AG04449 (cell line): ENCODE measurements at places on chromosomes 11 and 22.

- no peak for DNase-seq
Observed at GRCh38 chr11:35304386-35304775, 115.0 kb downstream of the SLC1A2 start.

- DNase-seq, result no peak
Observed at GRCh38 chr11:130223291-130223971, 63.8 kb downstream of the ST14 start.

DNA sequence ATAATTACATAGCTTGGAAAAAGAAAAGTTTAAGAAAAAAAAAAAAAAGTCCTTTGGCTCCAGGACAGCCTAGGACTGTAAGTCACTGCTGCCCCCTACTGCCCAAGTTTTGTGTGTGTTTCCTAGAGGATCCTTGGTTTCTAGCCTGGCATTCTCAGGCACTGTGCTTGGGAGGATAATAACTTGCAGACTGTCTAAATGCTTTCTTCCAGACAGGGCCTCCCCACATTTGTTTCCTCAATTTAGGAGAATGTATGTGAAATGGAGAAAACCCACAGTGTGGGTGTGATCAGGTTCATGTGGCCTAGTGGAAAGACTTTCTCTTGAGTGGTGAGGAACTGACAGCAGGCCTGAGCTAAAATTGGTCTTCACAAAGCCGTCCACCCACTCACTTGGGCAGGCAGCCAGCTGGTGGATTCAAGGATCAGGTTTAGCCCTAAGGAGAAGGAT, 191.0 kb downstream of the NAV2 start:
- no peak for DNase-seq

DNA sequence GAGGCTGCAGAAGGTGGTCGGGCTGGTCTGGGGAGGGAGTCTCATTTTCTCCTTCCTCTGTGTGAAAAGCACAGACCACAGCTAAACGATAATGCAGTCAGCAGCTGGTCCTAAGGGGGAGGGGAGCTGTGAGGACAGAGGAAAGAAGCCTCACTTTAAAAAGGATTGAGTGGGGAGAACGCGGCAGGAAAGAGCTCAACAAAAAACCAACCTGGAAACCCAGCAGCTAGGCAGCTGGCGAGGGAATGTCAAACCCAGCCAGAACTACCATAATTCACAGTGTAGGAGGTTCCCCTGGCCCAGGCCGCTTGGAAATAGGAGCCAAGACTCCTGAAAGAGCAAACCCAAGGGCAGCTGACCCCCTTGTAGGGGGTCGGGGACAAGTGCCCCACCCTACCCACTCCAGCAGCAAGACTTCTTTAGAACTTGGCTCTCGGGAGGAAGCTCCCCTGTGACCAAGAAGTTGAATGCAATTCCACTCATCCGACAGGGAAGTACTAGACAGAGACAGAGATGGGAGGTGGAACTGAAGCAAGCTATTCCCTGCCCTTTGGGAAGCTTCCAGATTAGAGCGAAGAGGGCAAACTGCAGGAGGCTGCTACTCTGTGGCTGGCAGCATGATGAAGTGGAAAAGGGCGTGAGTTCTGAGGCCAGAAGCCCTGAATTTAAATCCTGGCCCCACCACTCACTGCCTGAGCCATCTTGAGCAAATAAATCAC, 16.5 kb upstream of the DGKZ start:
- DNase-seq, result no peak

- DNase-seq, result no peak
Observed at GRCh38 chr11:78907636-78908035, 333.0 kb upstream of the NARS2 start.

- no peak for DNase-seq
Observed at GRCh38 chr11:104583857-104584256, 314.4 kb downstream of the CASP12 start.

- no peak for DNase-seq
Observed at GRCh38 chr11:114058871-114059277, 637 bp upstream of the ZBTB16 start.

- no peak for DNase-seq
Observed at GRCh38 chr22:48624401-48624800, 1203.3 kb downstream of the BRD1 start.

- no peak for DNase-seq
Observed at GRCh38 chr11:131397675-131398074, 27.3 kb downstream of the NTM start.

- no peak for DNase-seq
Observed at GRCh38 chr11:63939397-63939891, 642 bp downstream of the NAA40 start.

DNA sequence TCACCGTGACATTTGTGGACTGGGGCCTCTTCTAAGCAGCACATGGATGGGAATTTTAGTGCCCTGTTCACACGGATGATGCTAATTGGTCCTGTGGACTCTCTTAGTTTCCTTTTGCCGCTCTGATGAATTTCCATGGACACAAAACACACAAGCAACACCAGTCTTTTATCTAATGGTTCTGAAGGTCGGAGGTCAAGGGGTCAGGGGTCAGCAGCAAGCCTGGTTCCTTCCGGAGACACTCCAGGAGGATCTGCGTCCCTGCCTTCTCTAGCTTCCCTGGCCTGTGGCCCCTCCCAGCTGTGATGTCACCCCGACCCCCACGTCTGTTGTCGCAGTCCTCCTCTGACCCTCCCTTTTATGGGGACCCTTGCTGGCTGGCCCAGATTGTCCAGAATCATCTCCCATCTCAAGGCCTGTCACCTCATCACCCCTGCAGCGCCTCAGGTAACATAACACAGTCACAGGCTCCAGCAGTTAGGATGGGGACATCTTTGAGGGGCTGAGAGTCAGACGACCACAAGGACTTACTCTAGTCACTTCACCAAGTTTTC, 6.8 kb downstream of the NADSYN1 start:
- DNase-seq, result no peak

- no peak for DNase-seq
Observed at GRCh38 chr11:72686639-72687220, 12.5 kb upstream of the PDE2A start.

DNA sequence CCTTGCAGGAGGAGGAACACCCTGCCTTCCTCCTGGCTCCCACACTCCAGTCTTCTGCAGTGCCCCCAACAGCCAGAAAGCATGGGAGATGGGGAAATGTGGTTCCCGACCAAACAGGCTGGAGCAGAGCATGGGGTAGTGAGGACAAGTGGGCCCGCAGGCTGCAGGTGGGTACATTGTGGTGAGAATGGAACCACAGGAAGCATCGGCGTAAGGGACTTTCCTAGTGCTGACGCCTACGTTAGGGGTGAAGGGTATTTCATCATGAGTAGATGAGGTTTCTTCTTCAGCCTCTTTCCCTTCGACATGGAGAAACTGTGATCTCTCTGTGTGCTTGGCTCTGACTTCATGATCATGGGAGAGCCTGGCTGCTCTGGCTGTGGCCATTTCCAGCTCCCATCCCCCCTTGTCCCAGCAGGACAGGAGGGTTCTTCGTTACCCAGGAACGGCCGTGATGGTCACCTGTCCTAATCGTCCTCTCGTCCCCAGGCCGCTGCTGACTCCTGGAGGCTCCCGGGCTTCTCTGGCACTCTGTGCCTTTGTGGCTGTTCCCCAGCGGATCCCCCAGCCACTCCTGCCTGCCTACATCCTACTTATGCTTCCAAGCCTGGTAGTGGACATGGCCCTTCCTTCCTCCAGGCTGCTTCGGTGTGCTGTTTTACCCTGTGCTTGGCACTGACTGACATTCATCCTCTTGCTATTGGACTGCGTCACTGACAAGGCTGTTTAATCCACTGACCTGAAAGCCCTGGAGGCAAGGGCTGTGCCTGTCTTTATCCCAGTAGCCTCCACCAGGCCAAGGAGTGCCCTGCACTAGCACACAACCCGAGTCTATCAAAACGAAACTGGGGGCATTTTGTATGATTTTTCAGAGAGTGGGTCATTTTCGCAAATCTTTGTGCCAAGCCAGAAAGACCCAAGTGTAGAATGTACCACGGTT, 65.2 kb upstream of the CECR2 start:
- no peak for DNase-seq

DNA sequence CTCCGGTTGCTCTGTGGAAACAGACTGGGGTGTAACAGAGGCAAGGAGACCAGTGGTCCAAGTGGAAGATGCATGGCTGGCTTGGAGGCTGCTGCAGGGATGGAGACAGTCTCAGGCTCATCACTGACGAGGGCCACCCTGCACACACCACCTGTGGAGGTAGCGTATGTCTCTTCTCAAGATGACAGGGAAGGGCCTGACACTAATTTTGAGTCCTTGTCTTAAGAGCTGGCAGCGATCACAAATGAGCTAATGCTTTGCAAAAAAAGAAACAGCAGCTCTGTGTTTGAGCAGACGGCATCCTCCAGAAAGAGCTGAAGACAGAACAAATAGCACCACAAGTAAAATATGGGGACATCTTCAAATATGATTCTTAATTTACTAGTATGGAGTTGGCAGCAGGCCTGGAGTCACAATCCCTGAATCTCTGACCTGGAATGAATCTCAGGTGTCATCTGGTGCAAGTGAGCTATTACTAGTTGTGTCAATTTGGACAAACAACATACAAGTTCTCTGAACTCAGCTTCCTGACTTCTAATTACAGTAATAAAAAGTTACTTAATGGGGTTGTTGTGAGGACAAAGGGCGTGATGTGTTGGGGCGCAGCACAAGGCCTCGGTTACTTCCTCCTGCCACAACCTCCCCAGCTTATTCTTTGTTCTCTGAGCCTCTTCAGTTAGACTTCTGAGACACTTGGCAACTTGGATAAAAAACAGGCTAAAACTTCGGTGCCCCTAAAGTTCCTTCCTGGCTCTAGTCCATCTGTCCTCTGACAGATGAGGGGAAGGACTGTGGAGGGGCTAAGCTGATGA, 95.2 kb upstream of the BID start:
- DNase-seq, result no peak

DNA sequence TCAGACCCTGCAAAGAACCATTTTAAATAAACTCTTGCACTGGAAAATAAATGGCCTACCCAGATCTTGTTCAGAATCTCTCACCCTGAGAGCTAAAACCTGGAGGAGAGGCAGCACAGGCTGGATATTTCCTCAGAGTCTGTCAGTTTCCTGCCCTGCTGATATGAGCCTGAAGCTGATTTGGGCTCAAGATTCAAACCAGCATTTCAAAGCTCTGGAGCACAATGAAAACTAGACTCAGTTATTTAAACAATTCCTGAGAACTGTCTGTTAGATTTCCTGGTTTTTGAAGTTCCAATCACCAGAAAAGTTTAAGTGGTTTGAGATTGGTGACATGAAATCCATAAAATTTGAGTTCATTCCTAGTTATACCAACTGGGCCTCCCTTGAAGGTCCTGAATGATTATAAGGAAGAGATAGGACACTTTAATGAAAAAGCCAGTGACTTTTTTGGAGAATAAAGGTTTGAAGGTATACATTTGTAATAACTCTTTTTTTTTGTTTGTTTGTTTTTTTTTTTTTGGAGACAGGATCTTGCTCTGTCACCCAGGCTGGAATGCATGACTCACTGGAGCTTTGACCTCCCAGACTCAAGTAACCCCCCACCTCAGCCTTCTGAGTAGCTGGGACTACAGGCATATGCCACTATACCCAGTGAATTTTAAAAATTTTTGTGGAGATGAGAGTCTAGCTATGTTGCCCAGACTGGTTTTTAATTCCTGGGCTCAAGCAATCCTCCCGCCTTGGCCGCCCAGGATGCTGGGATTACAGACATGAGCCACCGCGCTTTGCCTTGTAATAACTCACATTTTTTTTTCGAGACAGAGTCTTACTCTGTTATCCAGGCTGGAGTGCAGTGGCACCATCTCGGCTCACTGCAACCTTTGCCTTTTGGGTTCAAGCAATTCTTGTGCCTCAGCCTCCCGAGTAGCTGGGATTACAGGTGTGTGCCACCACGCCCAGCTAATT, 8.0 kb upstream of the ESAM start:
- no peak for DNase-seq

GRCh38 chr11:93500759-93501158, 42.4 kb downstream of the SMCO4 start:
- no peak for DNase-seq

- no peak for DNase-seq
Observed at GRCh38 chr11:101498891-101499290, 84.9 kb downstream of the TRPC6 start.

DNA sequence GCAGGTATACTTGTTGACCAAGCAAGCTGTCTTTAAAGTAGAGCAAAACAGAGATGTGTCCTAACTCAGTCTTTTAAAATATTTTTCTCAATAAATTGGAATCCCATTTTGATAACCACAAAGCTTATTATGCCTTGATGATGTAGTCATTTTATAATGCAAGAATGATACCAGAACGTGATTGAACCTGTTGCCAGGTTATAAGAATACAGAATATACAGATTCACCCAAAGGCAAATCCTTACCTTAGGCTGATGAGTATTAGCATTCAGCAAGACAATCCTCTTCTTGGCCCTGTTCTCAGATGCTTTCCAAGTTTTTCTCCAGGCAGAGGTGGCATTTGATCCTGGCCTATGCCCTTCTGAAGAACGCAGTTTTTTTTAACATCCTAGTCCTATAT, 76.1 kb downstream of the PPFIBP2 start:
- no peak for DNase-seq

GRCh38 chr22:37802310-37803194, 5.2 kb upstream of the GCAT start:
- DNase-seq, result no peak

- DNase-seq, result no peak
Observed at GRCh38 chr22:41862530-41863266, 29.8 kb downstream of the SREBF2 start.

DNA sequence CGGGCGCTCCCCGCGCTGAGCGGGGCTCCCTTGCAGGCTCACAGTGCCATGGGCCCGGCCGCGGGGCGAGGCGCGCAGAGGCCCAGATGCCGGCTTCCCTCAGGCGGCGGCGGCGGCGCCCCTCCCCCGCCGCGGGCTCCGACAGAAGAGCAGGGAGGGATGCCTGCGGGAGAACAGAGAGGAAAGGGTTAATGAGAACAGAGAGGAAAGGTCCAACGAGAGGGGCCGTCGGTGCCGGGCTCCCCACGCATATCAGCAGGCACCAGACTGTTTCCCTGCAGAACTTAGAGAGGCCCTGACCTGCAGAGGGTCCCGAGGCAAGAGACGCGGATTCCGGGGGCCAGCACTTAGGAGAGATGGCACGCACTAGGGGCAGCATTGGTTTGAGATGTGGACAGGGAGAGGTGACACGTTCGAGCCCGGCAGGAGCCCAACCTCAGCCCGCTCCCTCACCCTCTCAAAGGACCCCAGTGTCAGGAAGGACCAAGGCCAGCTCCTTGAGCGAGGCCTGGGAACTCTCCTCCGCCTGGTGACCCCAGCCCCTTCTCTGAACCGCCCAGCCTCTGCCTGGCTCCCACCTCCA, 9.1 kb downstream of the NRXN2 start:
- DNase-seq, result no peak
